ENCODE measurements at places on chromosomes 12 and 14. TPM values are rescaled to one million over a fixed set of nuclear protein-coding genes. Genes with fewer than 3 reads are reported as not detected.

DNA sequence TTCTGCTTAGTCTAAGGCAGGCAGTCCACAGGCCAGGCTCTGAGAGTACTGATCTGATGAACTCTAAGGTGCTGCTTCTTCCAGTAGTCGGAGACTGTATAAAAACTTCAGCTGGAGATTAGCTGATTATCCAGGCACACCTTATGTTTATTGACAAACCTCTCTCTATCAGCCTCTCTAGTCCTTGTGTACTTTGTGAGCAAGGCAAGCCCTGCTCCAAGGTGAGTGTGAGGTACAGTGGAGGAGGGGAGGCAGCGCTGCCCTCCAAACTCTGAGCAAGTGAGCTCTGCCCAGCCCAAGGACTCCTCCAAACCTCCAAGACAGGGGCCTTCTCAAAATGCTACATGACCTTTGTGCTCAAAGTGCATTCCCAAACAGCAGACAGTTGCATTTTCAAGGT is 95.9 kb upstream of the CDKN3 start:
- no peak for DNase-seq

DNA sequence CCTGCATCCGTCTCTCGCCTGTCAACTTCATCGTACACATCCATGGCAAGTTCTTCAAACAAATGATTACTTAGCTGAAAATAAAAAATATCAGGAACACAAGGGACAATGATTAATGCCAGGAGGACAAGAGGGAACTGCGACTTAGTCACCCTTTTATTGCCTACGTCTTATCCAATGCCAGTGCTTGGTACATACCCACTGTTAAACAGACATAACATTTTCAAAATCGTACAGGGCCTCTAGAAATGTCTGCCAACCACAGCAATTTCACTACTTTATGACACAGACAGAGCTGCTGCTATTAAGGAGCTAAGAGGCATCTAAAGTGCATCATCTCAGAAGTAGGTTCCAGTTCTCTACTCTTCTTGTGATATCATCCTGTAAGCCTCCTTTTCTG is 34.6 kb downstream of the GIT2 start:
- DNase-seq = no peak

DNA sequence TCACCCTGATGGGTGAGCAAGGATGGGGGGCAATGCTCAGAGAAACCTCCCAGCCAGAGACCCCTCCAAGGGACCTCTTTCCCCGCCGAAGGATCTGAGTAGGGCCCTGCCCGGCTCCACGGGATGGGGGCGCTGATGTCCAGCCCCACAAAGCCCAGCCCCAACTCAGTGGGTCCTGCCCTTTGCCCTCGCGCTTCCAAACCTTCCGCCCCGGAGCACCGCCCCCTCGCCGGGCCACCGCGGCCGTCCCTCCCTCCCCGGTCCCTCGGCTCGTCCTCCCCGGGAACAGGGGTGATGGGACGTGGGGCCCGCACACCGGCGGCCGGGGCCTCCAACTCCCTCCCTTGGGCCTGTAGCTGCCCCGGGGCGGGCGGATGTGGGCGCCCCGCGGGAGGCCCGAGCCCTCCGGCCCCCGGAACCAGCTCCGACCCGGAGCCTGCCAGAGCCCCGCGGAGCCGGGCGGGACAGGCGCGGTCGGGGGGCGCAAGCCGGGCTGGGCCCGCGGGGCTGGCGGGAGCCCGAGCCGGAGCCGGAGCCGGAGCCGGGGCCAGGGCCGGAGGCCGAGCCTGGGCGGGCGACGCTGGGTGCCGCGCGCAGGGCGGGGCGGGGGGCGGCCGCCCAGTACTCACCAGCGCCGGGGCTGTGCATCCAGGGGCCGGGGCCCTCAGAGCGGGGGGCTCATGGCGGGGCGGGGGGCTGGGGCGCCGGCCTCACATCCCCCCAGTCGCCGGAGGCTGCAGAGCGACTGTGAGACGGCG is 386 bp downstream of the HDAC7 start:
- DNase-seq = peak; percentile 76

- no peak for DNase-seq
Measured at GRCh38 chr12:117019866-117020265, 79.3 kb downstream of the TESC start.

DNA sequence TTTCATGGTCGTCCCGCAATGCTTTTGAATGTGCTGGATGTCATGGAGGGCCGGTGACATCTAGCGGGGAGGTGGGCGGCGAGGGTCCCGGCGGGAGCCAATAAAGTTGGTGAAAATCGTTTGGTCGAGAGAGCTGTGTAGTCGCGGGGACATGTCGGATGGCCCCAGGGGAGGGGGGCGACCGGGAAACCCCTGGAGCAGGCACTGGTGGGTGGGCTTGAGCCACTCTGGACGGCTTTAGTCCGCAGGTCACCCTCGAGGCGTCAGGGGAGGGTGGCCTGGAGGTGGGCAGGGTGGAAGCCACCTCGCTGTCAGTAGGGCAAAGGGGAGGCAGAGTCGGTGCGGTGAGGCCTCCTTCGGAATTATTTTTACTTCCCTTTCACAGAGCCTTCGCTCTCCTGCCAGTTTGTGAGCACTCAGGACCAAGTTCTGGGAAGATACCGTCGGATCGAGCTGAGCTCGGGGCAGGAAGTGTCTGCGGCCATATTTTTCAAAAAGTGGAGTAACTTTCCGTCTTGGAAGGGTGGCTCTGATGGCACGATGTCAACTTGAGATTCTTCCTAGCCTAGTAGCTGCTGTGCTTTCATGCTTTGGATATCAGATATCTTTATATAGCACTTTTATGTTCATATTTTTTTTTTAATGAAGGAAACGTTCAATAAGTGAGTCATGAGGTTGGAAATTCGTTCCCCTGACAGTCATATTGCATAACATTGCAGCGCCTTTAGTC is 28.2 kb downstream of the WBP11 start:
- peak; percentile 56 for DNase-seq

GRCh38 chr12:1859643-1860042 is 39.3 kb downstream of the LRTM2 start:
- DNase-seq = peak; percentile 33

- no peak for DNase-seq
Measured at GRCh38 chr14:40417777-40418401, 985.7 kb upstream of the FBXO33 start.

The KRT78 gene
- total RNA-seq = not detected

The LMNTD1 gene
- not detected for total RNA-seq

The DUSP6 gene
- 116 TPM for total RNA-seq

The KRT85 gene
- not detected for total RNA-seq

Data from right lobe of liver (tissue), 6 donors.